ENCODE measurements at places on chromosomes 1 and 21.
A peak's percentile ranks its signal among the peaks of the same experiment; 100 is the strongest.

DNA sequence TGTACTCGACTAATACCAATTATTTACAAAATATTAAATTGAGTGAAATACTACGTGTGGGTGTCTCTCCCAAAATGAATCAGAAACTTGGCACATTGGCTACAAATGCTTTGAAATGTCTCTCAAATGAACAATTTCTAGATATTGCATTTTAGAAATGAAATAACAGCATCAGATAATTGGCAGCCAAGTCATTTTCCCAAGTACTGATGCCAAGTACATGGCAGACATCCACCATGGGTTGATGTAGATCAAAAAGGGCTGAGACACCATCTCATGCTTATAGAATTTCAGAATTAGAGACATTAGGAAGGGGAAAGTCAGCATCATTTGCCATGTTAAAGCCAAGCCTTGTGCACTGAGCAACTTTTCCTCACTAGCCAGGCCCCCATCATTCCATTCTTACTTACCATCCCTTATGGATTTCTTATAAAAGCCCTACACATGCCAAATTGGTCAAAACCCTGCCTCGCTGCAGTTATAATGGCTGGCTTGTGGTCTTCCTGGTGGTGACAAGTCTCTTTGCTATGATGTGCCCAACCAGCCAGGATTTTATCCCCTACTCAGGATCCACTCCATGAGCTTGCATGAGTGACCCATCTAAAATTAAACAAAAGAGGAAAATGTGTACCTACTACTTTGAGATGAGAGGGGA, 73.1 kb downstream of the GREM2 start:
- no peak for DNase-seq

GRCh38 chr1:70115315-70115714, 90.1 kb downstream of the LRRC40 start:
- DNase-seq, result no peak

GRCh38 chr1:85894651-85895050, 186.4 kb upstream of the ZNHIT6 start:
- no peak for DNase-seq

DNA sequence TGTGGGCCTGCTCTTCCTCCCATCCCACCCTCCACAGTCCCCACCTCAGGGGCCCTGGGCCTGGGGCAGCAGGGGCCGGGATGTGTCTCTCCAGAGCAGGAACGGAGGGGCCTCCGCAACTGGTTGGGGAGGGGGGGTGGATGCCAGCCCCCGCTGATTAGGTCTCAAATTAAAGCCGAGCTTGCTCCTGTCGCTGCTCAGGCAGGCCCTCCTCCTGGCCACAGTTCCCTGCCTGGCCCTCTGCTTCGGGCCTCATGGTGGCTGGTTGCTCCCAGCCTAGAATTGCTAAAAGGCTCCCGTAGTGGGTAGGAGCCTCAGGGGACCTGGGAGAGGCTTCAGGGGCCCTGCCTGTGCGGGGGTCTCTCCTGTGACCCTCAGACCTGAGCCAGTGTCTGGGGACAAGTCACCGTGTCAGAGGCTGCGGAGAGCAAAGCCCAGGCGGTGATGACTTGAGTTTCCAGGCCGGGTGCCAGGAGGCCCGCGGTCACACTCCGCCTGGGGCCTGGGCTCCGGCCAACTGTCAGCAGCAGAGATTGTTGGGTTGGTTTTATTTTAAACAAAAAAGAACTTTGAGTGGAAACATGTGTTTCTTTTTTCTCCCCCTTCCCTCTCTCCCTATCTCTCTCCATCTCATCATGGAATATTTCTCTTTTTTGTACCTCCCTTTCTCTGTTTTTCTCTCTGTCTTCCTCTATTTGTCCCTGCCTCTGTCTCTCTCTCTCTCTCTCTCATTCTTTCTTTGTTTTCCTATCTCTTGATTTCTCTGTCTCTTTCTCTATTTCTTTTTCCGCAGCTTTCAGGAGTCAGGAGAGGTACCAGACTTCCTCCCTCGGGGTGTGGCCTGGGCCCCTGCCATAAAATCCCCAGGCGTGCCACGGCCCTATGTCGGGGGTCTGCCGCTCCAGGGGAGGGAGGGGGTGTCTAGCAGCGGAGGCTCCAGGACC, 20.0 kb upstream of the EPHA2 start:
- DNase-seq, result peak; percentile 71

- DNase-seq, result no peak
Observed at GRCh38 chr1:204081164-204081790, 8.4 kb downstream of the SOX13 start.

- DNase-seq, result peak; percentile 63
Observed at GRCh38 chr1:71049951-71050598, 2.5 kb upstream of the PTGER3 start.

GRCh38 chr1:228977307-228977706, 242.0 kb downstream of the RHOU start:
- no peak for DNase-seq

- no peak for DNase-seq
Observed at GRCh38 chr1:46937270-46937669, 4.0 kb downstream of the CYP4A11 start.

- DNase-seq, result no peak
Observed at GRCh38 chr1:220526294-220526693, 1.6 kb upstream of the MARK1 start.

DNA sequence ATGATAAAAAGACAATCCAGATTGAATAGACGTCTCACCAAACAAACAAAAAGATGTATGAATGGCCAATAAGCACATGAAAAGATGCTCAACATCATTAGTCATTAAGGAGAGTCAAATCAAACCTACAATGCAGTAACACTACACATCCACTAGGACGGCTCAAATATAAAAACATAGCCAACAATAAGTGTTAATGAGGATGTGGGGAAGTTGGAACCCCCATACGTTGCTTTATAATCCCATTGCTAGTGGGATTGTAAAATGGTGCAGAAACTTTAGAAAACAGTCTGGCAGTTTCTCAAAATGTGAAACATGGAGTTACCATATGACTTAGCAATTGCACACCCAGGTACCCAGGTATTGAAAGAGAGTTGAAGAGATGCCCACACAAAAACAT, 14.7 kb upstream of the IL24 start:
- no peak for DNase-seq

DNA sequence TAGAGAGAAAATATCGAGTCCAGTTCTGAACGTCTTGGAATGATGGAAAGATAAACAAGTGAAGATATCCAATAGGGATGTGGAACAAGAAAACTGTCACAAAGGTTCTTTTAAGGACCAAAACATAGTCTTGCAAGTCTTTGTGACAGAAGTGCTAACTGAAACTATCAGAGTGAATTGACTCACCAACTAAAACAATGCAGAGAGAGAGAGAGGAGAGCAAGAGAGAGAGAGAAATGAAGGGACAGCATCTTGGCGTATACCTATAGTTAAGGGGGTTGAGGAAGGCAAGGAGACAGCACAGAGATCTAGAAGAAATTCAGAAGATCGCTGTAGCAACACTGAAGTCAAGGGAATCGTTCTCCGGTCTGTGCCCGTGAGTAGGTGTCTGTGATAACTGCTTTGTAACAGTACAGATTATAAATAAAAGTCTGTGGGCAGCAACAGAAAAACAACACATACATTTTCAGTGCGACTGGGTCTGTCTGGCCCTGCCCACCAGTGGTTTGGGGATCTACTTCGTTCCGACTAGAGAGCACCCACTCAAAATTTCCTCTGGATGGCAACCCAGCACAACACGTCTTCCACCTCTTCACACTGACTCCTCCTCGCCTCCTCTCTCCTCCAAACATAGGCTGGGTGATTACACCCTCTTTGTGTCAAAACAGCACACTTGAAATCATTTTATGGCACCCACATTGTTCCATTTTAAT, 4.8 kb upstream of the COA6 start:
- no peak for DNase-seq

GRCh38 chr1:20409012-20409411, 77.0 kb downstream of the CAMK2N1 start:
- no peak for DNase-seq
